MG63 (cell line): ENCODE measurements at places on chromosomes 3 and 15.

DNA sequence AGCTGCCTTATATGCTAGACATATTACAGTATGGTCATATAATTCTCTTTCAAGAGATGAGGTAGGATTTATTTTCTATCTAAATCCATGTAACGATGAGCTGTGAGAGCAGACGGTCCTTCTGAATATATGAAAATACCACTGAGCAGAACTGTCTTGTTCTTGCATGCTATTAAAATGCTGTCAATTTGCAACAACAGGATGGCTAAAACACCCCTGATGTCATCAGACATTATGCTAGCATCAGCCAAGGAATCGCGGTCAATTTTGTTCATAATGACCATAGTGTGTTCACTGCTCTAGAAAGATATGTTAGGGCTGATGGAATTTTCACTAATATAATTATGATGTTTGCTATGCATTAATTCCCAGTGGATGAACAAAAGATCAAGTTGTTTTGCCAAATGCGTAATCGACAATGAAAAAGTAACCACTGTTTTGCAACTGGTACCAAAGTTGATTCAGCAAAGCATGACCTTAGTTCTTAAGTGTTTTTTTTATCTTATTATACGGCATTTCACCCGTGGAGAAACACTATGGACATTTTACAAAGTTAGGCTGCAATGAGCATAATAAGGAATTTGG, 765.4 kb upstream of the NR2F2 start:
- DNase-seq = no peak

- peak; percentile 75 for DNase-seq
Measured at GRCh38 chr15:96234109-96234892, 96.2 kb upstream of the NR2F2 start.

GRCh38 chr3:94862703-94863102, 799.8 kb downstream of the NSUN3 start:
- DNase-seq = no peak

GRCh38 chr15:96285729-96286254, 44.7 kb upstream of the NR2F2 start:
- no peak for DNase-seq

GRCh38 chr15:91234759-91235158, 134.7 kb downstream of the SV2B start:
- no peak for DNase-seq

DNA sequence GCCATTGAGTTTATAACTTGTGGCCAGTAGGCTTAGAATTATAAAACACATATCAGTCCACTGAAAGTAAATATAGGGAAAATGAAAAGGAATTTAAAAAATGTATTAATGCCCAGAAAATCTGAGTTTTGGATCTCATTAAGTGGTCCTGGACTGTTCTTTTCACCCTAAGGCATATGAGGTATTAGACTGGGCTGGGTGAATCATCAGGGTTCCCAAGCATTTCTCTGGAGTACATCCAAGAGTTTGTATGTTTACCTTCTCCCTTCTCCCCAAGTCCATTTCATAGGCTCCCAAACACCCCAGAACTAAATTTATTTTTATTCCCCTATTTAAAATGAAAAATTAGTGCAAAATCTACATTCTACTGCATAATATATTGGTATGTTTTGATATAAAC, 31.9 kb upstream of the SPTSSB start:
- no peak for DNase-seq

DNA sequence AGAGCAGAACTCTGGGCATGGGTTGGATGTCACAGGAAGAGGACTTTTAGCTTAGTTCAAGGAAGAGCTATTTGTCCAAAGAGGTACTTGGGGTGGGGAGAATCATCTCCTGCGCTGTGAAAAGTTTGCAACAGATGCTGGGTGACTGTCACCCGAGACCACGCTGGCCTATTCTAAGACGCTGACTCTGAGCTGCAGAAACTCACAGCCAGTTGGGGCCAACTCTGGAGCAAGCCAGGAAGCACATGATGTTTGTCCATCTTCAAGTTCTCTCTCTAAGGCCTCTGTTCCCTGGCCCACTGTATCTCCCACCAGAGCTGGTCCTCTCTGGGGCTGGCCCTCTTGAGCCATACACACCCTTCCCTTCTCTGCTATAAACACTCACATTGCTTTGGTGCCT, 17.9 kb upstream of the CDCP1 start:
- no peak for DNase-seq

GRCh38 chr15:48266024-48266689, 60.1 kb downstream of the SLC12A1 start:
- peak; percentile 41 for DNase-seq

GRCh38 chr3:169295912-169296570, 367.5 kb downstream of the MECOM start:
- no peak for DNase-seq

- no peak for DNase-seq
Measured at GRCh38 chr15:41806291-41807181, 21.4 kb upstream of the JMJD7 start.

GRCh38 chr3:14333621-14334020, 68.8 kb upstream of the SLC6A6 start:
- DNase-seq = no peak

GRCh38 chr3:194030372-194030771, 105.6 kb upstream of the HES1 start:
- no peak for DNase-seq
